ENCODE measurements at places on chromosomes 12 and 14.

- no peak for DNase-seq
Observed at GRCh38 chr12:10861366-10861765, 12.1 kb upstream of the PRR4 start.

- DNase-seq: no peak
Observed at GRCh38 chr12:92035477-92035876, 110.2 kb downstream of the BTG1 start.

DNA sequence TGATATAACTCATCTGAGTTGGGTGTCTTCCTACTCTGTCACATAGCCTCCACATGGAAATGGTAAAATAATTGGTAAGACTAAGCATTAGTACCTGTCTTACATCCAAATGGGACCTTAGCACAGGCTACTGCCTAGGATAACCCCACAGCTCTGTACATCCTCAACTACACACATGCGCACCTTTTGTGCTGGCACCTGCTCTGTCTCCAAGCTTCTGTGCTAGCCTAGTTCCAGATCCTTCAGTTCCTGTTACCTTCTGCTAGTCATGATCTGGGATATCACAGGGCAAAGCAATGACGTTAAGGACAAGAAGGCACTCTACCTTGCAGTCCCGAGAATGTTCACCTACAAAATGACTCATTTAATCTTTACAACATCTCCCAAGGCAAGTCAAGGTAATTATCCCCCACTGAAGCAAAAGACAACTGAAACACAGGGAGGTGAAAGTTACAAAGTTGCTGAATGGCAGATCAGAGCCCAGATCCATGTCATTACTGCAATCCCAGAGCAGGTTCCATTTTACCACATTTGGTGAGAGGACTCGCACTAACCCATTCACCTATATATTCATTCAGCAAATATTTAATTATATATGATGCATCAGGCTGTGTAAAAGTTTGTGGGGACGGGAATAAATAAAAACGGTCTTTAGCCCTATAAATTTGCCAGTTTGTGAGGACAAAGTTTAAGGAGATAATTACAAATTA, 61.7 kb downstream of the PPM1H start:
- DNase-seq: no peak

DNA sequence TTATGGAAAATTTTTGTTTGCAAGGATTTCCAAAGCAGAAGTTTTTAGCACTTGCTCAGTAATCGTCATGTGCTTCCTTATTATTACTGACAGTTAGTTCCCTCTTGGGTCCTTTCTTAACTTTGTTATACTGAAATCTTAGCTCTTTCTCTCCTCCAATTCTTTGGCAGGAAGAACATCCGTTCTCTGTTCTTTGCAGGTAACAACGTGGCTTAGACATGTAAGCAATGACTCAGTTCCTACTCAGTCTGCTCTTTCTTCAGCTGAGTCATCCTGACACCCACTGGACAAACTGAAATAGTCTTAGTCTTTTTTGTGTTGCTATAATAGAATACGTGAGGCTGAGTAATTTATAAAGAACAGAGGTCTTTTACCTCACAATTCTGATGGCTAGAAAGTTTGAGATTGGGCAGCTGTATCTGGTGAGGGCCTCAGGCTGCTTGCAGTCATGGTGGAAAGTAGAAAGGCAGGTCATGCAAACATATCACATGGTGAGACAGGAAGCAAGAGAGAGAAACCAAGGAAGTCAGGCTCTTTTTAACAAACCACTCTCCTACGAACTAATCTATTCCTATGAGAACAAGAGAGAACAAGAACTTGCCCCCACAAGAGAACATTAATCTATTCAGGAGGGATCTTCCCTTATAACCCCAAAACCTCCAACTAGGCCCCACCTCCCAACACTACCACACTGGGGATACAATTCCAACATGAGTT, 49.2 kb downstream of the TESPA1 start:
- peak; percentile 74 for DNase-seq

DNA sequence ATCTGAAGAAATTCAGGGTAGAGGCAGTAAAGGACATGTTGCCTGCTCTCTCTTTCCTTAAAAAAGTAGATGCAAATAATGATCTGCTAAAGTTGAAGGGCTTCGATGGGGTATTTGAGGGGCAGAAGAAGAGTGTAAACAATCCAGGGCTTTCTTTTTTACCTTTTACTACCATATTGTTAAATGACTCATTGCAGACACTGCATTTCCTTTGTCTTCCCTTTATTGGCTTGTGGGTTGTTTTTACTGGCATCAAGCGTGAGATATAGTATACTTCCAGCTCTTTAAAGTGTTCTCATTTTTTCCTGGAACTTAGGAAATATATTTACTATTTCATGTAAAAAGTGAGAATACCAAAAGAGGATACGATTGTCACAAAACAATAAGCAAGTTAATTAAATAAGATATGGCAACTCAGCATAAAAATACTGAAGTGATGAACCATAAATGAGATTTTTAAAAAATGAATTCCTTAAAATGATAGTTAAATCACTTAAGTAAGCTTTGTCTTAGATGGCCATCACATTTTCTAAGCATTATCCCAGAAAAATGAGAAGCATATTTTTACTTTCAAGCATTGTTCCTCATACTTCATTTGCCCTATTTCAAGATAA, 72.3 kb upstream of the KRAS start:
- DNase-seq: peak; percentile 28

Data from CD4-positive, alpha-beta T cell treated with Interleukin-6 at 100 ng/mL for 8 hours (primary cell).